ENCODE measurements at places on chromosomes 2 and 18.

DNA sequence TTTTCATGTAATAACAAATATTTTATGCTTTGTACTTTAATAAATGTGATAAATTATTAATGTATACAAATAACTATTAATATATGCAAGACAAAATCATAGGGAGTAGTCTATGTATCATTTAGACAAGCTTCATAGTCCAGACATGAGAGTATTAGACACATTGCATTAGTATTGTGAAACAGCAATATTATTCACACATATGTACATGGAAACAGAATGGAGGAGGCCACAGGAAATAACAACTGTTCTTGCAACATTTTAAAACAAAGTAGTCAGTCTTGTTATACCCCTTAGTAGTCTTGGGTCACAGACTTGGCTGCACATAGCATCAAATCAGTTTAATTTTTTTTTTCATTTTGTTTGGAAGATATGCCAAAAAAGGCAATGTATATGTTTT is 15.8 kb downstream of the DSC1 start:
- no peak for DNase-seq

- DNase-seq: peak; percentile 36
These were observed 70.0 kb downstream of the MBP start for GRCh38 chr18:77062518-77063003.

GRCh38 chr2:119673796-119674195 is 5.2 kb upstream of the TMEM177 start:
- no peak for DNase-seq

- DNase-seq: no peak
These were observed 88.9 kb upstream of the PMAIP1 start for GRCh38 chr18:59810735-59811520.

DNA sequence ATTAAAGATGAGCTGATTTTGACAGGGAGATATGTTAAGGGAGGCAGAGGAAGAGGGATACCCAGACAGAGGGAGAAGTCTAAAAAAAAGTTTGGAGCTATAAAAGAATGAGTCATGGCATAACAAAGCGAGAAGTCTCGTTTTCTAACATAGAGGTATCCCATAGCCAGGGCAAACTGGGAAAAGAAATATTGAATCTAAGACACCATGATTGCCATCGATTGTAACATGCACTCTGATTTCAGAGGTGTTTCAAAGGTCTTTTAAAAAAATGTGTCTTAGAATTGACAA is 110.7 kb downstream of the MDH1 start:
- DNase-seq: no peak

Data from DMS79 treated with DMSO at 0.1 percent for 48 hours (cell line).